ENCODE measurements at places on chromosomes 6 and 20.

DNA sequence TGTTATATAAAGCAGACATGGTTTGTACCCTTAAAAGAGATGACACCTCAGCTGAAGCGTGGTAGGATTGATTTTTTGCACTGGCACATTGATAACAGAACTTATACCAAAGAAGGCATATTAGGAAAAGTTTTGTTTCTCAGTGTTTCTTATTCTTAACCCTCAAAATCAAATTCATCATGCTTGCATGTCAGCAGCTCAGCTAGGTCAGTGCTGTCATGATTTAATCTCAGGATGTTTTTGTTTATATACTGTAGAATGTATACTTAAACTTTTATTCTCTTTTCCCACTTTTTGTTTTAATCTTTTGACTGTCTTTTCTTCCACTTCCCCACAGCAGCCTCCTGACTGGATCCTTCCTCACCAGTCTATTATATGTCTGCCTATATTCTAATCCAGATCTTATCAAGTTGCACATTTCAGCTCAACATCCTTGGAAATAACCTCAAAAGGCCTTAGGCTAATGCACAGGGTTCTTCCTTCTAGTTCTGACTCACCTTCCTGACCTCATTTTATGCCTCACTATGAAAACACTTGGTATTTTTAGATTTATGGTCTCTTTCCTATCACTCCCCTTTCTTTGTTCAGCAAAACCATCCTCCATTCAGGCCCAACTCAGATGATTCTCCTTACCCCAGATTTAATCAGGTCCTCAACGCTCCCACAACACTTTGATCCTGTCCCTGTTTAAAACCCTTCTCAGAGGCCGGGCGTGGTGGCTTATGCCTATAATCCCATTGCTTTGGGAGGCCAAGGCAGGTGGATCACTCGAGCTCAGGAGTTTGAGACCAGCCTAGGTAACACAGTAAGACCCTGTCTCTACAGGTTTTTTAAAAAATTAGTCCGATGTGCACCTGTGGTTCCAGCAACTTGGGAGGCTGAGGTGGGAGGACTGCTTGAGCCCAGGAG is 7.2 kb downstream of the HEBP2 start:
- DNase-seq = peak; percentile 29

DNA sequence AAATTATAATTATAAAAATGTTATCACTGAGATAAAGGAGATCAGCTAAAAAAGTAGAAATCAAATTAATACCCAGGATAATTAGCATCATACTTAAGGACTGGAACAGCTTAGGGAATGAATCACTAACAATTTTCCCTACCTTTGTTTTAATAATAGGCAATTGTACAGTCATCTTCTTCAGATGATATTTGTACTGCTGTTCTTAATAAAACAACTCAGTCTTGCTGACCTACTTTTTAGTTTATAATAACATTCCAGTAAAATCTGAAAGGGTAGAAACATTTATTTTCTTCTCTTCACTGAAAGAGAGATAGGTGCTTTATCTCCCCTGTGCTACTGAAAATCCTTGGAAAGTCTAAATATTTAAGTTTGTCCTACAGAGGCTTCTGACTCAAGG is 271.2 kb upstream of the THEMIS start:
- DNase-seq = peak; percentile 36

DNA sequence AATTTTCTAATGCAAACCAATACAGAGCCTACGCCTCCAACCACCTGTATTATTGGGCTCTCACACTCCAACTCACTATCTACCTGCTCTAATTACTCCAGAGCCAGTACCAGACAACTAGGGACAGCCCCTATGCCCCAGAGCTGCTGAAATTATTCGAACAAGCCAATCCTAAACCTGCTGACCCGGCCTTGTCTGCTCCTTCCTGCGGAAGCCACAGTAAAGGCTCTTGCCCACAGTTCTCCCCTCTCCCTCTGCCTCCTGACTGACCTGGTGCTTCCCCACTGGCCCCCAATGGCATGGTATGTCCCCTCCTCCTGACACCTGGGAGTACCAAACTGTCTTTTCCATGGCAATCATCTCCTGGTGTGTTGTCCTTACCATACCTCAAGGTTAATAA is 4.1 kb upstream of the TOX2 start:
- DNase-seq = no peak

DNA sequence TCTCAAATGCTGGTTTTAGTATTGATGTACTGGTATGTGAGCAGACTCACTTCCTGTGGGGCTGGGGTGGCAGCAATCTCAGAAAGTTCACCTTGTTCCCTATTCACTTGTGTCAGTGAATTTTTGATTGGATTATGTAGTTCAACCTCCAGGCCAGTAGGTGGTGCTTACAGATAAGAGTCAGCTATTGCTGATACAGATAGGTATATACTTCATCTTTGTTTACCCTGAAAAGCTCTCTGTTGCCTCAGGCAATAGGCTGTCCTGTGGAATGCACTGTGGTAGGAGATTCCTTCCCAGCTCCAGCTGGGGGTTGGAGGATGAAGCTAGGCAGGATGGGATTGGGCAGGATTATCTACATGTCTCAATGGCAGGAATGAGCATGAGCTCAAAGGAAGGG is 851.2 kb upstream of the EYS start:
- DNase-seq = no peak

DNA sequence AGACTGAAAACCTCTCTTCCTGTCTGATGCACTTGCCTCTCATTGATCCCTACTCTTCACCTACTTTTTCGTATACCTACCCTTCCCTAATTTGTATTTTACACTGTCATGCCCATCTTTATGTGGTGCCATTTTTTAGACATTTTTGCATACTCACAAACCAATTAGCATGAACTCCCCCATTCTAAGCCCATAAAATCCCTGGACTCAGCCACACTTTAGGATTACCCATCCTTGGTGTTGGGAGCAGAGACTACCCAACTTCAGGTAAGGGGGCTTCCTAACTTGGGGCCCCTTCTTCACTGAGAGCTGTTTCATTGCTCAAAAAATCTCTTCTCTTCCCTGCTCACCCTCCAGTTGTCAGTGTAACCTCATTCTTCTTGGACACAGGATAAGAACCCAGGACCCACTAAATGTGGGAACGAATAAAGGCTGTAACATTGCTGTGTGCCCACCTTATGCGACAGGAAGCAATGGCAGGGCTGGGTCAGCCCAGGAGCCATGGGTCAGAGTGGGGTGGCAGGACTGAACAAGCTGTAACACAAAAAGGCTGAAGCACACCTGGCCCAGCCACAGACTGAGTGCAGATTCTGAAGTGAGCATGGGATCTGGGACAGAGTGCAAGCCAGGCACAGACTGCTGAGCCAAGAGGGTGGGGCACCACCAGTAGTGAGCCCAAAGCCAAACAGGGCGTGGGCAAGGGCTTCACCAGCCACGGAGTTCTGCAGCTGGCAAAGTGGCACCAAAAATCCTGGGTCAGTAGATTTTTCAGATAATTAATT is 789.1 kb upstream of the HS3ST5 start:
- DNase-seq = no peak

- DNase-seq = no peak
Observed at GRCh38 chr20:41139227-41140093, 2.1 kb downstream of the PLCG1 start.

DNA sequence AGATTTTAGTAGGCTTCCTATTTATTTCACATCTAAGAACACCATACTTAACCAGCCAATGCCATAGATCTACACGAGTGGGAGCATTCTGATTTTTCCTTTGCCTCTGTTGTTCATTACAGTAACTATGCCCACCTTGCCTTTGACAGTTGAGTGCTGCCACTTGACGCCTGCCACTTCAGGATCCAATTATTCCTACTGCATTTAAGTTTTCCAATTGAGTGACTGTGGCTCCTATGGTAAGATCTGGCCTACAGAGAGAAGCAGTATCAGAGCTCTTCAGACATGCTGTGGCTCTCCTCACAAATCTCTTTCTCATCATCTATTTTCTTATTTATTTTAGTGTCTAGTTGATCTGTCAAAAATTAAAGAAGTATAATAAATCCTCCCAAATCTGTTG is 403.0 kb upstream of the SPTLC3 start:
- no peak for DNase-seq

- no peak for DNase-seq
Observed at GRCh38 chr6:130407032-130407431, 41.2 kb downstream of the TMEM200A start.

DNA sequence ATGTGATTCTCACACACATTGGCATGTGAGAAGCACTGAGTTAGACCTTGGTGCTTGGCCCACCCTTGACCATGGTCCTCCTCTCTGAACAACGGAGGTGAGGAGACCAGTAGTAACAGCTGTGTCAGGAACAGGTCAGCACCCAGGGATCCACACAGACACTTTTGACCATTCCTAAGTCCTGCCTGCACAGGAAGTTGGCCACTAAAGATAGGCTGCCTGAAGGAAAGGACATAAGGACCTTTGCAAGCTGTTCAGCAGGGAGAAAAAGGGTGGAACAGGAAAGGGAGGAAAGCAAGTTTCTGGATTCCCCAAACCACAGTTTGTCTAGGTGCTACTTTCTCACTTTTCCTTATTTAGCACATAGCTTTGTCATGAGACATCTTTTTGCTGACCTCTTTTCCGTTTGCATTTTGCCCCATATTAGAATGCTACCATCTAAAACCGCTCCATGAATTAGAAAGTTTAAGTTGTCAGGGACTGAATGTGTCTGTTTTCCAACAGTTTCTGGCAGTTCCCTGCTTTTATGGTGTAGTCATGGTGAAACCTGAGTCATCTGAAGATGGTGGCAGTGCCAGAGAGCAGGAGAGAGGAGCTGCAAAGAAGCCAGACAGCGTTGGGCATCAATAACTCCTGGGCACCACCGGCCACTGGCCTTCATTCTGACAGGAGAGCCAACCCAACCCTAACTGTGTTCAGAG is 1.1 kb upstream of the CD109 start:
- peak; percentile 63 for DNase-seq

DNA sequence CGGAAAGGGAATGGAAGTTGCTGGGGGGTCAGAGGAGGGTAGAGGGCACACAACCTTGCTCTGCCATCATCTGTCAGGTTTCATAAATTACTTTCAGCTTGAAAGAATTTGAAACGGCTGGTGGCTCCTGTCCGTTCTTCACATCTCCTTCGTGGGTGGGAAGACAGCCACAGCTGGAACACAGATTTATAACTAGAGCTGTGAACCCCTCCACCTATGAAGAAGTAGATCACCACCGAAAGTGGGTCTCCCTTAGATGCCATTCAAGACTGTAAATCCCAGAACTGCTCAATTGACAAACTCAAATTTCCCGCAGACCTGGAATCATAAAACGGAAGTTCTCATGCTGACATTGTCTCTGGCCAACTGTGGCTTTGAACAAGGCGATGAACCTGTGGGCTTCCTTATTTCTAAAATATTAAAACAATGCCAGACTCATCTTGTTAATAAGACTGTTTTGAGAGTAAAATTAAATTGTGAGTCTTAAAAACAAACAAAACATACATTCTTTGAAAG is 65.3 kb downstream of the BTBD3 start:
- DNase-seq = no peak

DNA sequence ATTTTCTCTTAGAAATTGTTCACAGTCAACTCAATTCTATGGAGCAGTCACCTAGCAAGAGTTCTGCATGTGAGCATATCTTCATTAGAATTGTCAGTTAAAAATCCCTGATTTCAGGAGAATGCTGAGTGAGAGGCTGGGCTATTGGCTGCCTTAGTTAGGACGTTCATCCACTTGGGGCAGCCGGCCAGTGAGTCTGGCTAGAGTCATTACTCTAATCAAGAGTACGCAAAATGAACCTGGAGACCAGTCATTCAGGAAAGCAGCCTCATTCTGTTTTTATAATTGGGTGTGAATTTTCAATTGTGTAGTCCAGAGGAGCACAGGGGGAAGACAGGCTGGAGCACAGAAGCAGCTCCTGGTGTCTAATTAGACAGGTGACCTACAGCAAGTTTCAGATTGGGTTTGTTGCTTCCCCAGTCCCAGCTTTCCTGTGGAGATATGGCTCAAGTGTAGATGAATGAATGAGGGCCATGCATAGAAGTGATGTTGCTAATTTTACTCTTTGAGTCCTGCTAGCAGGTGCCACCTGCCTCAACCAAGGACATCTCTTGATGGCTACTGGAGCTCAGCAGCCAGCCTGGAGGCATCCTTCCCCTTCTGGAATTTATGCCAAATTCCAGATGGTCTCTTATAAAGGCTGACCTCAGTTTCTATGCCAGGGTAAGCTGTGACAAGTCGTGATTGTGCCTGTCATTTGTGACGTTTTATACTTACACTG is 265.7 kb downstream of the NKAIN2 start:
- DNase-seq = no peak

DNA sequence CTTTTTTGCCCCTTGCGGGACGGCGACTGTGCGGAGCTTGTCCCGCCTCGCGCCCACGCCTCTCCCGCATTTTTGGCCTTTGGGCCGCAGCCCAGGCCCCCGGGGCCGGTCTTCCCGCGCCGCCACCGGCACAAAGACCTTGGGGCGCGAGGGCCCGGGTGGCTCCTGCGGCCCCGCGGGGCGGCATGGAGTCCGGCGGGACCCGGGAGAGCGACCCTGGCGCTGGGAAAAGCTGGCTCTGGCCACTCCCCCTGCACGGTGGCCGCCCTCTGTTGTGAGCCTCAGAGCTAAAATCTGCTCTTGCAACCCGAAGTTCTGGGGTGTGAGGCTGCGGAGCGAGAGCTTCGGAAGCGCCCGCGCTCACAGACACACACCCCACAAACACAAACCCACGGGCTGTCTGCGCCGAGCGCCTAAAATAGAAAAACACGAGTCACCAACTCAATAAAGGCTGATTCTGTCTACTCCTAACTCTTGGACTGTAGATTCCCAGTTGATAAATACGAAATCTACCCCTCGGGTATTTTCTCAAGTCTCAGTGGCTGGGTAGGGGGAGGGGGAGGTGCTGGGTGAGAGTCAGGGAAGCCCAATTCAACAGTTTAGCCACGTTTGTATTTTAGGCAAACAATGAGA is 496 bp upstream of the BEND3 start:
- DNase-seq = peak; percentile 30

DNA sequence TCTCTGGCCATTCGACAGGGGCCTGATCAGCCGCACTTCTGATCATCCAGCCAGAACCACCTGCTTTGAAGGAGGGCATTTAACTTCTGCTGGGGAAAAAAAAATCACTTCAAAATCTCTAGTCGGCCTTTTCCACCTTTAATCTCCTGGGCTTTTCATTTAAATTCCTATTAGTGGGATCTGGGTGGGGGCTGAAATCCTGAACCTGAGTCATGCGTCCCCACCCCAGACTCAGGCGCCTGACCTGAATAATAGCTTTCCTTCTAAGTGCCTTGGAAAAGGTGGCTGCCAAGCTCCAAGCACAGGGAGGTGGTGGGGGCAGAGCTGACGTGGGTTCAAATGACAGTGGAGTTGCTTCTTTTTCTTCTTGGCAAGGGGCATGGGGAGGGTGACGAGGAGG is 246.0 kb upstream of the EXOC2 start:
- DNase-seq = no peak

GRCh38 chr6:100549406-100550167 is 84.9 kb upstream of the SIM1 start:
- peak; percentile 66 for DNase-seq

- DNase-seq = no peak
Observed at GRCh38 chr20:22402550-22402949, 181.8 kb downstream of the FOXA2 start.

- no peak for DNase-seq
Observed at GRCh38 chr6:81896525-81897503, 144.3 kb upstream of the TENT5A start.

GRCh38 chr6:32954986-32955802 is 2.3 kb upstream of the HLA-DMA start:
- peak; percentile 42 for DNase-seq
